ENCODE measurements at places on chromosomes 6 and 20.

DNA sequence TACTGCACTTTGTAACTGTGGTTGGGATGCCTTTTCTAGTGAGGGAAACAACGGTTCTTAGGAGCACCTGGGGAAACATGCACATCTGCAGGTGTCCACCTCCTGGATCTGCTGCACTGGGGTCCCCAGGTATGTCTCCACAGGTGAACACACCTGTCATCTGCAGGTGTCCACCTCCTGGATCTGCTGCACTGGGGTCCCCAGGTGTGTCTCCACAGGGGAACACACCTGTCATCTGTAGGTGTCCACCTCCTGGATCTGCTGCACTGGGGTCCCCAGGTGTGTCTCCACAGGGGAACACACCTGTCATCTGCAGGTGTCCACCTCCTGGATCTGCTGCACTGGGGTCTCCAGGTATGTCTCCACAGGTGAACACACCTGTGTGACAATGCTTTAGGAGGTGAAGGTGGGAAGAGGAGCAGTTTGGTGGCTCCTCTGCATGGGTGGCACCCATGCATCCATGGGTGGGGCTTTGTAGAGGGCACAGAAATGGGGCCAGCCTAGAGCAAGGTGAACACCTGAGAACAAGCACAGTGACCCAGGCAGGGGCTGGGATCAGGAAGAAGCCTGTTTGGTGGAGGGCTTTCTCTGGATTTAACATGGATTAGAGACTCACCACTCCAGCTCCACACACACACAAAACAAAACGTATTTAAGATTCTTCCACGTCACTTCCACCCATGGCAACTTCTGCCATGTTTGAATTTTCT, 206.0 kb upstream of the CDH4 start:
- DNase-seq = no peak

DNA sequence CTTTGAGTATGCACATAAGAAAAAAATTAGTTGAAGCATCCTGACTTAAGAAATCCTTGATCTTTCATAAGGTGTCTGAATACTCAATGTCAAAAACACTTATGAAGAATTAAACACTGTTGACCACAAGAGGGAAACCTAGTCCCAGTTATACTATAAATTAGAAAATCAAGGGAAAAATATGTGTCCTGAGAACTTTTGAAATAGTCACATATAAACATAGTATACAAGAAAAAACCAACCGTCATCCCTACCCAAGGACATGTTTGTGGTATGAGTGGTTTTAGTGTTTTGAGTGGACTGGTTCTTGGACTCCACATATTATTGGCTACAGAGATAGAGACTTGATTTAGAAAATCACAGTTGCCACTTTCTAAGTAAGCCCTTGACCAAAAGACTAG, 7.6 kb upstream of the HLA-DRA start:
- DNase-seq = no peak

- DNase-seq = no peak
Measured at GRCh38 chr6:123338394-123338793, 298.4 kb downstream of the TRDN start.

DNA sequence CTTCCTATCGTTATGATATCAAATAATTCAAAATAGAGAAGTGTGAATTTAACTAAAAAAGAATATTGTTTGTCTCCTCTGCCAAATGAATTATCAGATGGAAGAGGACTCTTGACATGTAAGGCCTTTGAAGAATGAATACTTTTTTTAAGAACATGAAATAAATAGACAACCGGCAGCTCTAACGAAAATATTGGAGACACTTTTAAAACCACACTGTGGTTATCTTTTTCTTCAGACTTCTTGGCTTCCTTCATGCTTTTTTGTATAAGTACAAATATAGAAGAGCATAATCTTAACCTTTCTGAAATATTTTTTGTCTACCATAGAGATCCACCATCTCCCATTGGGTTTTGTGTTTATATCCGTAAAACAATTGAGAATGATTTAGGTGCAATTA, 115.2 kb upstream of the SCGN start:
- DNase-seq = no peak

GRCh38 chr6:112636650-112637262, 289.6 kb downstream of the RFPL4B start:
- no peak for DNase-seq

GRCh38 chr6:53915026-53915691, 120.4 kb downstream of the LRRC1 start:
- DNase-seq = no peak
